ENCODE measurements at places on chromosomes 16 and 17. TPM values are rescaled to one million over a fixed set of nuclear protein-coding genes. Genes with fewer than 3 reads are reported as not detected.

TELO2 gene
- 13.8 TPM for total RNA-seq

RAB37 gene
- total RNA-seq: 0.22 TPM

SNTB2 gene
- total RNA-seq: 98.0 TPM

PRR15L gene
- total RNA-seq: not detected

CLEC10A gene
- total RNA-seq: 3.1 TPM

FLYWCH1 gene
- 18.4 TPM for total RNA-seq

FAM171A2 gene
- 5.0 TPM for total RNA-seq

SPNS3 gene
- total RNA-seq: 0.11 TPM

HS3ST3B1 gene
- 0.43 TPM for total RNA-seq

UBE2Z gene
- 51.0 TPM for total RNA-seq

TOX3 gene
- not detected for total RNA-seq

MT4 gene
- total RNA-seq: not detected

GNG13 gene
- total RNA-seq: not detected

STX1B gene
- 0.76 TPM for total RNA-seq
